ENCODE measurements at places on chromosomes 2 and 18. TPM values are rescaled to one million over a fixed set of nuclear protein-coding genes. Genes with fewer than 3 reads are reported as not detected.

IGFBP5 gene
- 422 TPM for total RNA-seq

- no peaks in the 10 kb centered on the region for H3K36me3 ChIP-seq
- no peaks in the 10 kb centered on the region for H3K27me3 ChIP-seq
- peaks cover 29% of the 10 kb centered on the region for H3K4me1 ChIP-seq
- peak overlapping the region; percentile 95 for H3K27ac ChIP-seq
- DNase-seq: peak; percentile 90
These were observed 500.9 kb downstream of the FBXO15 start for GRCh38 chr18:73646772-73647171.

ST8SIA3 gene
- total RNA-seq: 1.2 TPM

DNA sequence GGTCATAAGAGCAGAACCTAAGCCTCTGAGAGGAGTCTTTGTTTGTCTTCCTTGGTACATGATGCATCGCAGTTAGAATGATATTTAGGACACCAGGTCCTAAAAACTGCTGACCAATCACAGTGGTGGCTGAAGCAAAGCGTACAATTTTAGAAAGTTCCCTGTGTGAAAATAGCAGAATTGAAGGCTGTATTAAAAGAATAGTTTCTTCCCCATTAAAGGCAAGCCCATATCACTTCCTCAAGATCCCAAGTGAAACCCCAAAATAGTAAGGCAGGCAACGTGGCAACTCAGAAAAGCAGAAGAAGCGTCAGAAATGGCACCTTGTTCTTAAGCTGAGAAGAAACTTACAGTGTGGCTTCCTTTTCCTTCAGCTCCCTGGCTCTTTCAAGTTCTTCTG lies 154.8 kb upstream of the PGAP1 start:
- no peak for DNase-seq
- no peaks in the 10 kb centered on the region for H3K27me3 ChIP-seq

GRCh38 chr18:26655525-26656430 lies 107.4 kb upstream of the KCTD1 start:
- H3K27ac ChIP-seq: no peak overlapping the region
- H3K4me3 ChIP-seq: peak overlapping the region; percentile 50
- H3K4me1 ChIP-seq: peaks cover 12% of the 10 kb centered on the region
- H3K27me3 ChIP-seq: peaks cover 28% of the 10 kb centered on the region

COBLL1 gene
- 18.6 TPM for total RNA-seq

GRCh38 chr2:8608411-8608954 lies 73.4 kb upstream of the ID2 start:
- H3K4me1 ChIP-seq: peaks cover 17% of the 10 kb centered on the region
- DNase-seq: peak; percentile 52
- no peak overlapping the region for H3K4me3 ChIP-seq

GRCh38 chr18:37253394-37254235 lies 312.0 kb downstream of the CELF4 start:
- no peaks in the 10 kb centered on the region for H3K36me3 ChIP-seq
- peaks cover 19% of the 10 kb centered on the region for H3K27me3 ChIP-seq
- H3K27ac ChIP-seq: no peak overlapping the region
- peaks cover 3% of the 10 kb centered on the region for H3K4me1 ChIP-seq
- no peak overlapping the region for H3K4me3 ChIP-seq

KCNS3 gene
- 1.7 TPM for total RNA-seq

DNA sequence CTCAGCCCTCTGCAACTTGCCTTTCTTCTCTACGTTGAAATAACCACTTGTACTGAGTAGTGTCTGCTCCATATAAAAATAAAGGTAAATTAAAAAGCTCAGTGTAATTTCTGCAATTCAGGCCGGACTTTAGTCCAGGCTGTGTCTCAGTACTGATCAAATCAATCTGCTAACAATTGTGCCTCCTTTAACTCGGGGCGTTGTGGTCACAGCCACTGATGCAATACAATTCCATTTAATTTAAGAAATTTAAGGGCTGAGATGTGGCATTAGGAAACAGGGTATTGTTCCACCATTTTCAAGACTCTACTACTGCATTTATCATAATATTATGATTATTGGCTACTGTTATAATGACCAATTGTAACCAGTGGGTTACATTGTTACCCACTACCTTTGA lies 60.0 kb upstream of the NPAS2 start:
- no peak overlapping the region for H3K27ac ChIP-seq
- no peak overlapping the region for H3K4me3 ChIP-seq
- no peaks in the 10 kb centered on the region for H3K27me3 ChIP-seq
- no peaks in the 10 kb centered on the region for H3K36me3 ChIP-seq
- peaks cover 13% of the 10 kb centered on the region for H3K4me1 ChIP-seq

- no peak overlapping the region for H3K27ac ChIP-seq
- H3K4me3 ChIP-seq: no peak overlapping the region
- peaks cover 29% of the 10 kb centered on the region for H3K4me1 ChIP-seq
- DNase-seq: no peak
- H3K27me3 ChIP-seq: no peaks in the 10 kb centered on the region
These were observed 65.3 kb upstream of the DNER start for GRCh38 chr2:229779650-229780049.

ZNF521 gene
- total RNA-seq: 48.0 TPM

MYL12A gene
- 682 TPM for total RNA-seq

PLEKHH2 gene
- total RNA-seq: 1.1 TPM

DNA sequence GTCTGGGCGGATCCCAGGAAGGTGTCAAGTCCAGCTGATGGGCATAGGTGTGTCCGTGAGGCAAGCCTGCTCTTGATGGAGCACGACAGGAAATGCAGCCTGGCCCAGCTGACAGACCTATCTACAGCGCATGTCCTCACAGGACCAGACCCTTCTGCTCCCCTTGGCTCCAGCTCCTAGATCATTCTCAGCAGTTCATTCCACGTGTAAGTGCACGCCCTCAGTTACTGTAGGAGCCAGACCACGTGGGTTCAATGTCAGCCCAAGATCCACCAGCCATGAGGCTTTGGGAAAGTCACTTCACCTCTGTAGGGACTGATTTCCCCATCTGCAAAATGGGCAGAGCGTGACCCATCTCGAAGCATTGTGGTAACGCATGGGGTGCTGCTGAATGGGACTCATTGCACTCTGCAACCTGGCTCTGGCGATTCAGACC lies 47.8 kb downstream of the TMEM17 start:
- peaks cover 9% of the 10 kb centered on the region for H3K4me1 ChIP-seq
- DNase-seq: no peak
- no peaks in the 10 kb centered on the region for H3K27me3 ChIP-seq

- H3K27me3 ChIP-seq: no peaks in the 10 kb centered on the region
- DNase-seq: no peak
- H3K4me1 ChIP-seq: peaks cover 47% of the 10 kb centered on the region
- peak overlapping the region; percentile 91 for H3K27ac ChIP-seq
These were observed 8.9 kb downstream of the TNS1 start for GRCh38 chr2:217993817-217994463.

GRCh38 chr2:237128026-237128703 lies 42.5 kb downstream of the COPS8 start:
- peak overlapping the region; percentile 84 for H3K27ac ChIP-seq
- H3K27me3 ChIP-seq: no peaks in the 10 kb centered on the region
- peaks cover 13% of the 10 kb centered on the region for H3K4me1 ChIP-seq
- no peaks in the 10 kb centered on the region for H3K36me3 ChIP-seq
- no peak overlapping the region for H3K4me3 ChIP-seq

MC4R gene
- total RNA-seq: not detected

GRCh38 chr2:121254748-121255147 lies 30.3 kb downstream of the TFCP2L1 start:
- no peak overlapping the region for H3K4me3 ChIP-seq
- no peak overlapping the region for H3K27ac ChIP-seq
- peaks cover 4% of the 10 kb centered on the region for H3K27me3 ChIP-seq
- H3K4me1 ChIP-seq: no peaks in the 10 kb centered on the region
- no peak for DNase-seq
- no peaks in the 10 kb centered on the region for H3K36me3 ChIP-seq

SGO2 gene
- total RNA-seq: 4.9 TPM

GRCh38 chr2:146624430-146625160 lies 1220.2 kb upstream of the ACVR2A start:
- H3K4me3 ChIP-seq: no peak overlapping the region
- no peak overlapping the region for H3K27ac ChIP-seq
- no peaks in the 10 kb centered on the region for H3K36me3 ChIP-seq
- H3K27me3 ChIP-seq: no peaks in the 10 kb centered on the region

CRACDL gene
- 5.7 TPM for total RNA-seq
